ENCODE measurements at places on chromosomes 2 and 18.

- no peak for DNase-seq
Measured at GRCh38 chr2:237820421-237820820, 21.8 kb downstream of the RBM44 start.

- DNase-seq: no peak
Measured at GRCh38 chr2:233819884-233820773, 34.2 kb downstream of the HJURP start.

- DNase-seq: no peak
Measured at GRCh38 chr2:157684940-157685466, 56.3 kb upstream of the ACVR1C start.

GRCh38 chr2:228447266-228447915, 265.9 kb upstream of the SPHKAP start:
- no peak for DNase-seq

DNA sequence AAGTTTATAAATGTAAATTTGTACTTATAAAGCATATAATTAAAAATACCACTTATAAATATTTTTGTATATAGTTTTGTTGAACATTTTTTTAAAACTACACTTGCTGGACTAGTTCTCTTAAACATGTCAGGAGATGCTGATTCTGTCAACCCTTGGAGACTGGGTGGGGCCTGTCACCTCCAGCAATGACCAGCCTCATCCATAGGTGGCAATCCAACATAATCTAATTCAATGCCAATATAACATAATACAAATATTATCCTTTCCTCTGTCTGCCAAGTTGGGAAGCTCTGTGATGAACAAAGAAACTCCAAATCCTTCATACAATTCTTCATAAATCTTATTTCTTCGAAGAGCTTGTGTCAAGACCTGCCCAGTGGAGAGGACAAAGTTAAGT, 140.4 kb downstream of the RBMS1 start:
- no peak for DNase-seq

DNA sequence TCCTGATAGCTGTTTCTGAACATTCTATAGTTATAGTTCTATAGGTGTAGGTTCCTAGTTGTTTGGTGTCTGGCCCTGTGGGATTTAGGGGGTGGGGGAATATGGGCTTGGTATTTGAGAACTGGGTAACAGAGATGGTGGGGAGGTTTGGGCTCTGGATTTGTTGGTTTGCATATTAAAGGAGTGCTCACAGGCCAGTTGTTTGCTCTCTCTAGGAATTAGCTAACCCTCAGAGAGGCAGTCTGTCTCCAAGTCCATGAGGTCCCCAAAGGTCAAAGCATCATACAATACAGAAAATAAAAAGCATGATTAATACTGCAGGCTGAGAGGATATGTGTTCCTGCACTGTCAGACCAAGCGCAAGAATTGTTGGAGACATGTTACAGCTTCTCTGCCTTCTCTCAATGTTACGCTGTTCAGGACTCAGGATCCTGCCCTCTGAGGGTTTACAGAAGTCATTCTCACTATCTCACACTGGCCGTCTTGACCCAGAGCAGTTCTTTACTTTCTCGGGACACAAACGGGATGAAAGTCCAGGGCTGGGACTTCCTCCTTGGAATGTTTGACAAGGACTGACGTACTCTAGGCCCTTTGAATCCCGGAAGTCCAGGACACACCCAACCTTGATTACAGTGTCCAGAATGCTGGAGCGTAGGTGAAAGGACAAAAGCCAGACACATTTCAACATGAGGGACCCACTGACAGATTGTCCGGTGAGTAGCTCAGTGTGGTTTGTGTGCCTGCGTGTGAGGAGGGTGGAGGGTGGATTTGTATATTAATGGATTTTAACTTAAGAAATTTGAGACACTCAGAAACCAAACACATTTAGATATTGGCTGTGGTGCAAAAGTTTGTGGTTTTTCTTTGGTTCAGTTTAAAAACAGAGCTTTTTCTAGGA, at the start of gene NOSTRIN:
NOSTRIN (plus strand) TSS at position 677 of the 898 bp plus-strand sequence; CDS start at position 687, 10 bp downstream.
- no peak for DNase-seq

DNA sequence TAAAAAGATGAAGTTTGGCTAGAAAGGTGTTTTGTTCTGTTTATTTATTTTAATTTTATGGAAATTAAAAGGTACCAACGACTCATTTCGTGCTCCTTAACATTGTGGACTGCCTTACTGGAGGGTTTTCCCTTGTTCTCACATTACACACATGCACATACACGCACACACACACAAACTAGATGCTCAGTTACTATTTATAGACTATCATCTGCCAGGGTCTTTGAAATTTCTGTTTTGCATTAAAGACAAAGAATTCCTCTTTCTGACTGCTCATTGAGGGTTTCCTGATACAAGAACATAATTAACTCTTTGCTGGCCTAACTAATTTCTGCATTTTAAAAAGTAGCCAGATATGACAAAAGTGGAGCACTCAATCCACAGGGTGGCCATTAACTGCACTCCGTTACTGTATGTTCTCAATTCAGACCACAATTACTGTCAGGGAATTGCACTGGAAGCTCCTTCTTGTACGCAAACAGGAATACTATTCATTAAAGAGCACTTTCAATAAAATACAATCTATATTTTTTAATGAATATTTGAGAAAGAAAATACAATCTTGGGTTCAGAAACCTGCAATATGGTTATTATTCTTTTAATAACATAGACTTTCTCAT, 366.9 kb upstream of the GALNT5 start:
- peak; percentile 50 for DNase-seq

DNA sequence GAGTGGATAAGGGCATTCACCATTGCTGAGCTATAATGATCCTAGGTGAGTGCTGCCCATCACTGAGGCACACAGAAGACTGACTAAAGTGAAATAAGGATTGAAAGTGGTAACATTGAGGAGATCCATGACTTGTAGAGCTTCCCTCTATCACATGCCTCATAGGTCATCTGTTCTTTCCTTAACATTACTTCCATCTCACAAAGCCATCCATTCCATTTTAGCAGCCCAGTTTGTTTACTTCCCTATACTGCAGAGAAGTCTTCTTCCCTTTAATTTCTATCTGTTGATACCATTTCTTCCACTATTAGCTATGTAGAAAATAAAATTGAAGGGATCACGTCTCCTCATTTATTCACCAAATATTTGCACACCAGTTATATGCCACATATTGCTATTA, 32.1 kb downstream of the ME2 start:
- DNase-seq: no peak

- no peak for DNase-seq
Measured at GRCh38 chr2:74101574-74102300, 46.0 kb downstream of the BOLA3 start.

DNA sequence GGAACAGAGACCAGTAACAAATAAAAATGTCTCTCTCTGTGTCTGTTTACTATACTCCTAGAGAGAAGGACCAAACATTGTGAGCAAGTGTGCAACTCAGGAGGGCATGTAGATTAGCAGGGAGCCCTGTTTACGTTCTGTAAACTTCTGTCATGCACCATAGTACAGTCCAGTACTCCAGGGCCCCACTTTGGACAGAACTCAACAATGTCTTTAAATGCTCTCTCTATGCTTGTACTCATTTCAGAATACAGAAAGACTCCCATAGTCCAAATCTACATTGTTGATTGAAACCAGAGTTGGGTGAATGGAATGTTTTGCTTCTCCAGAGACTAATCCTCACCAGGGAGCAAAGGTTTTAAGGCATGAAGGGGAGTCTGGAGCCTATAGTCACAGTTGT, 934.8 kb downstream of the NRXN1 start:
- peak; percentile 15 for DNase-seq

GRCh38 chr2:196066291-196067087, 2.1 kb downstream of the DNAH7 start:
- DNase-seq: peak; percentile 3

DNA sequence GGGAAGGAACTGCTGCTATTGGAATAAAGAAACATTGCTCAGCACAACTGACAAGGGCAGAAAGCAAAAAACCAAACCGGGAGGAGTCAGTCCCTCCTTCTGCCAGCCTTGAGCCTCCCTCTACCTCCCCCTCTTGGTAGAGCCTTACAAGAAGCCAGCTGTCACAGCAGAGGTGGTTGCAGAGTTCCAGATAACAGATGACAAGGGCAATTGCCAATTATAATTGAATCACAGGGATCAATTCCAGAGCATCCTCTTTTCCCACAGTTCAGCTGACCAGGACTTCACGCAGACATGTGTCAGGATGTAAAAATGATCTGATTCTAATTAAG, 548.2 kb upstream of the LRRTM1 start:
- DNase-seq: no peak

DNA sequence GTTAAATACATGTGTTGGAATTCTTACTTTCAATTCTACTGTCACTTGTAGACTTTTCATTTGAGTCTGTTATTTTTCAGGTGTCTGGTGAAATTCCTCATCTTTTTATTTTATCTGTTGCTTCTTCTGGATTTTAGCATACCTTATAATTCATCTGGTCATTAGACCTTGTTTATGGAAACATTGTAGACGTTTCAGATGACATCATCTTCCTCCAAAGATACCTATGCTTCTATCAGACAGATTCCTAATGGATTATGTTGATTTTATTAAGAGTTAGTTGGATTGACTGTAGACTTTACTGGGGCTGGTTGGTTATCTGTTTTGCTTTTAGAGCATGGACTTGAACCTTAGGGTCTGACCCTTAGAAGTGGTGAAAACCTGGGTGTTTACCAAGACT, 15.3 kb upstream of the MFSD2B start:
- no peak for DNase-seq

DNA sequence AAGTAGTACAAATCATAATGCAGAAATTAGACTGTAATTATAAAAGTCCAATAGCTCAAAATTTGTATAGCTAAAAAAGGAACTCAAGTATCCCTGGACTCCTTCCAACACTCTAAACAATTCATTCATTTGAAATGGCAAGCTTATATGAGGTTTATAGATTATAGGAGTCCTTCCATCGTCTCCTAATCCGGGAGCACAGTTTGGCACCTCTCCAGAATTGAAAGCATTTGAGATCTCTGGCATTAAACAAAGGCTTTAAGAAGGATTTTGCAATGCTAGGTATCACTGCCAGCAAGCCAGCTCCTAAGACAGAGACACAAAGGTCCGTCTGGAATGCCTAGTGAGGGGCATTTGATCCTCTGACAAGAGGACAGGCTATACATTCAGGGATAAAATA, 90.9 kb downstream of the ACVR1 start:
- no peak for DNase-seq

- no peak for DNase-seq
Measured at GRCh38 chr2:95031076-95031725, 5.7 kb downstream of the MAL start.

- no peak for DNase-seq
Measured at GRCh38 chr2:233280114-233280693, 27.4 kb upstream of the SAG start.

DNA sequence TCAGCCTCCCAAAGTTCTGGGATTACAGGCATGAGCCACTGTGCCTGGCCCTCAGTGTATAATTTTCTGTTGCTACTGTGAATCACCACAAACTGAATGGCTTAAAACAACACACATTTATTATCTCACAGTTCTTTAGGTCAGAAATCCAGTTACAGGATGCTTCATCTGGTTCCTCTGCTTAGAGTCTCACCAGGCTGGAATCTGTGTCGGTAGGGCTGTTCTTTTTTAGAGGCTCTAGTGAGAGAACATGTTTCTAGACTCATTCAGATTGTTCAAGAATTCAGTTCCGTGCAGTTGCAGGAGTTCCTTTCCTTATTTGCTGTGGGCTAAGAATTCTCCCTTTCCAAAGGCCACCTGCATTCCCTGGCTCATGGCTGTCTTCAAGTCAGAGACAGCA, 22.2 kb downstream of the CCDC121 start:
- no peak for DNase-seq

DNA sequence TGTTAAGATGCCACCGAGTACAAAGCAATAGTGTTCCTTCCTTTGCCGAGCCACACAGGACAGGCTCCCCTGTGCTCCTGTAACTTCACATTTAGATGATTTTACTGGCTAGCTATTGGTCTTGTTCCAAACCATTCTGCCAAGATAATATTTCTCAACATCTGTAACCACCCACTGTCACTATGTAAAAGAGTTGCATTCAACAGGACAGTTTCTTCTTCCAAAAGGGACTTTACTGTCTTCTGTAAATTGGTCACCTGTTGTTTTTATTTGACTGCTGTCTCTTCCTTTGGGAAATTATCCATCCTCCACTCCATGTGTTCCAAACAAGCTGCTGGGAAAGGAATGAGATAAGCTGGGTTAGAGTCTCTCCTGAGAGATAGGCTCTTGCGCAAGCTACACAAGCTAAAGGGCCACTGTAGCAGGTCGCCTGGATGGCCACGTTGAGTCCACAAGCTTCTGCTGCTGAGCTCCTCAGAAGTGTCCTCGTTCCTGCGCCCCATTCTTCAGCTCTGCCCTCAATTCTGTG, 14.4 kb upstream of the BZW1 start:
- DNase-seq: no peak

GRCh38 chr2:45469314-45470099, 141.6 kb downstream of the SRBD1 start:
- peak; percentile 84 for DNase-seq

DNA sequence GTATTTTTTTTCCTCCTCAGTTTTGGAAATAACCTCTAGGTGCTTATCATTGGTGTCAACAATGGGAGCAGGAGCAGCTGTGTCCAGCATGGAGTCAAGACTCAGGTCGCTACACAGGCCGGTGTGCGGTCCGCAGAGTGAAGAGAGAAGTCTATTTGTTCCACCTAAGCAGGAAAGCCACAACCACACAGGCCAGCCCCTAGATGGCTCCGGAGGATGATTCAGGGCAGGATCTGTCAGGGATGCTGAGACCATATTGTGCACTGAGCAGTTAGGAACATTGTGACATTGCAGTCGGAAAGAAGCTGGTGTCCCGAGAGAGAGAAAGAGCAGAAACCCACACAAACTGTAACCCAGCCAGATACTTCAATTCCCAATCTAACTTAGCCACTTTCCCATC, 136.9 kb downstream of the GAREM1 start:
- DNase-seq: peak; percentile 24

DNA sequence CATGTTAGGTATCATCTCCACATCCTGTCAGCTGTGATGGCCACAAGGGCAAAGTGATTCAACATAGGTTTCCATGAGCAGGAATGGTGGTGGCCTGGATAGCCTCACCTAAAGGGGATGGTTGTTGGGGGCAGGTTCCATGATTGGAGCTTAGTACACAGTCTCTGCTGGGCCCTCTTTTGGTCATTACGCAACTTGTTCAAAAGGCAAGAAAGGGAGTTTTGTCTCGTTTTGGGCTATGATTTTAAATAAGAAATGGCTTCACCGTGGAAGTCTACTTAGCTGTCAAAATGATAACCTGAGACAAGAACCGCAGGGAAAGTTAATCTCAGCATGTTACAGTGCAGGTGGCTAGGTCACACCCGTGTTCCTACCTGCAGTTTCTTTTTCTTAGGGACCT, 13.1 kb upstream of the MC4R start:
- DNase-seq: no peak

DNA sequence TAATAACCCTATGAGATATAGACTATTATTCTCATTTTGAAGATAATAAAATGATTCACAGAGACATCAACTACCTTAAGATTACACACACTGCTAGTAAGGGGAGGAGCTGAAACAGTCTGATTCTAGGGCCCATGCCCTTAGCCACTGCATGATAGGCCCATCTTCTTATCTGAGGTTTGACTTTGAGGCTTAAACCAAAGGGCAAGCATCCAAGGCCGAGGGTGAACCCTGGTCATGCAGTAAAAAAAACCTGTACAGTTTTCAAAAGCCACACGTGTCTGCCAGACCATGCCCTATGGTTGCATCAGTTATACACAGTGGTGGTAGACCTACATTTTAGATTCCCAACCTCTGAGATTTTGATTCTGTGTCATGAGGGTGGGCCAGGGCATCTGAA, 44.8 kb downstream of the POLE4 start:
- DNase-seq: no peak

Data from NCI-H146 (cell line).